Esophagus mucosa (tissue), 1 donor: ENCODE measurements at places on chromosomes 11 and 22. TPM values are rescaled to one million over a fixed set of nuclear protein-coding genes. Genes with fewer than 3 reads are reported as not detected.
A peak's percentile ranks its signal among the peaks of the same experiment; 100 is the strongest.

- no peak for ATAC-seq
Measured at GRCh38 chr11:69744435-69744834, 30.7 kb downstream of the FGF4 start.

The ROBO4 gene
- total RNA-seq, result 2.3 TPM

The DYNC2H1 gene
- total RNA-seq, result 7.9 TPM

GRCh38 chr11:105244160-105244825 is 104.7 kb upstream of the CARD18 start:
- peak; percentile 77 for ATAC-seq

- peak; percentile 98 for ATAC-seq
Measured at GRCh38 chr11:36214480-36214879, 74.7 kb downstream of the COMMD9 start.

DNA sequence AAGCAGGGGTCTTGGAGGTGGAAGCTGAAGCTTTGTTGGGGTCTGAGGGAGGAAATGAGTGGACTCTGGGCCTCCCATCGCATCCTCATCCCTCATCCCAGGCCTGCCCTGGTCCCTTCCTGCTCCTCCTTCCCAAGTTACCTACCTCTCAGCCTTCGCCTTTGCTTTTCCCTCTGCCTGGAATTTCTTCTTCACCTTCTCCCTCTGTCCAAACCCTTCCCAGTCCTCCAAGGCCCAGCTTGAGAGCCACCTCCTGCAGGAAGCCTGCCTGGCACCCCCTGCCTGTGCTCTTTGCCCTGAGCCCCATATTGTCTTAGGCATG is 2.1 kb upstream of the NUDT8 start:
- no peak for ATAC-seq

- no peak for ATAC-seq
Measured at GRCh38 chr22:17575681-17576080, 12.4 kb downstream of the SLC25A18 start.

- peak; percentile 42 for ATAC-seq
Measured at GRCh38 chr11:94767291-94767690, 865 bp upstream of the AMOTL1 start.

DNA sequence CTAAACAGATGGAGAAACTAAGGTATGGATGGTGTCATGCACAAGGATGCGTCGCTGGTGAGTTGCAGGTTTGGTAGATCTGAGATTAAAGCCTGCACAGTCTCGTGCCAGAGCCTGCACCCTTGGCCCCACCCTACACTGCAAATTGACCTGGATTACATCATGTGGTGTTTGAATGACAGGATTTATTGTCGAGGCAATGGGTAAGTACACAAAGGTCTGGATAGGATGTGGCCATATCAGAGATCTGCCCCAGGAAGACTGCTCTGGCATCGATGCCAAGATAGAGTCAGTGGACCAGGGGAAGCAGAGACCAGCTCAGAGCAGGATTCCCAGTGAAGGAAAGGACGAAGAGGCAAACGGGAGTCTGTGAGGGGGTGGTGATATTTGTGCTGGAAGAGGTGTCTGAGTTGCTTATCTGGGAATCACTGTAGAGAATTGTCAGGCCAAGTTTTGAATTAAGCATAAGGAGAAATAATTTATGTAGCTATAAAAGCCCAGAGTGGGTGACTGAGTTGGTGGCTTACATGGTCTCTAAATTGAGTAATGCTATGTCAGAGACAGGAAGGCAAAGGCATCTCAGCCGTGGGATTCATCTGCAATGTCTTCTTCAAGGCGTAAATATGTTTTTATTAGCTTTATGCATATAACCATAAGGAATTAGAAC is 499.6 kb upstream of the B3GAT1 start:
- no peak for ATAC-seq

DNA sequence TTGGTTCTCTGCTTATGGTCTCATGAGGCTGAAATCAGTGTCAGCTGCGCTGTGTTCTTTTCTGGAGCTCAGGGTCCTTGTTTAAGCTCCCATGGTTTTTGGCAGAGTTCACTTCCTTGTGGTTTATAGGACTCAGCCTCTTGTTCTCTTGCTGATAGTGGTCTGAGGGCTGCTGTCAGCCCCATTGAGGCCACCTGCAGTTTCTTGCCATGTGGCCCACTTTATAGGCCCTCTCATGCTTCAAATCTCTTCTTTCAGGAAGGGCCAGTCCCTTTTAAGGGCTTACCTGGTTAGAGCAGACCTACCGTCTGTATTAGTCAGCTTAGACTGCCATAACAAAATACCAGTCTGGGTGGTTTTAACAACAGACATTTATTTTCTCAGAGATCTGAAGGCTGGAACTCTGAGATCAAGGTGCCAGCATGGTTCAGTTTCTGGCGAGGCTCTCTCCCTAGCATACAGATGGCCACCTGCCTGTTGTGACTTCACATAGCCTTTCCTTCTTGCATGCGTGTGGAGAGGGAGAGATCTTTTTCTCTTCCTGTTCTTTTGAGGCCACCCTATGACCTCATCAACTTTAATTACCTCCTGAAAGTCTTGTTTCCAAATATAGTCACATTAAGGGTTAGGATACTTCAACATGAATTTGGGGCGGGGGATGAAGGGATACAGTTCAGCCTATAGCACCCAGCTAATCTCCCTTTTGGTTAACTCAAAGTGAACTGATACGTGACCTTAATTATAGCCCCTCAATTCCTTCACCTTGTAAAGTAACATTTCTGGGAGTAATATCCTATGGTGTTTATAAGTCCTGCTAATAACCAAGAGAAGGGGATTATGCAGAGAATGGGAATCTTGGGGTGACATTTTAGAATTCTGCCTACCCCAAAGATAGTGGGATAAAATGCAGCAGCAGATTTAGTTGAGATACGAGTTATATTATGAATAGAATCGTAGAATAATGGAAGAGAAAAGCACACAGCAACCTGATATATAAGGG is 131.8 kb downstream of the UVRAG start:
- ATAC-seq, result peak; percentile 75

- ATAC-seq, result no peak
Measured at GRCh38 chr11:47589584-47589976, 3.1 kb downstream of the FAM180B start.

- ATAC-seq, result no peak
Measured at GRCh38 chr11:6986487-6986886, 33.7 kb downstream of the ZNF214 start.

DNA sequence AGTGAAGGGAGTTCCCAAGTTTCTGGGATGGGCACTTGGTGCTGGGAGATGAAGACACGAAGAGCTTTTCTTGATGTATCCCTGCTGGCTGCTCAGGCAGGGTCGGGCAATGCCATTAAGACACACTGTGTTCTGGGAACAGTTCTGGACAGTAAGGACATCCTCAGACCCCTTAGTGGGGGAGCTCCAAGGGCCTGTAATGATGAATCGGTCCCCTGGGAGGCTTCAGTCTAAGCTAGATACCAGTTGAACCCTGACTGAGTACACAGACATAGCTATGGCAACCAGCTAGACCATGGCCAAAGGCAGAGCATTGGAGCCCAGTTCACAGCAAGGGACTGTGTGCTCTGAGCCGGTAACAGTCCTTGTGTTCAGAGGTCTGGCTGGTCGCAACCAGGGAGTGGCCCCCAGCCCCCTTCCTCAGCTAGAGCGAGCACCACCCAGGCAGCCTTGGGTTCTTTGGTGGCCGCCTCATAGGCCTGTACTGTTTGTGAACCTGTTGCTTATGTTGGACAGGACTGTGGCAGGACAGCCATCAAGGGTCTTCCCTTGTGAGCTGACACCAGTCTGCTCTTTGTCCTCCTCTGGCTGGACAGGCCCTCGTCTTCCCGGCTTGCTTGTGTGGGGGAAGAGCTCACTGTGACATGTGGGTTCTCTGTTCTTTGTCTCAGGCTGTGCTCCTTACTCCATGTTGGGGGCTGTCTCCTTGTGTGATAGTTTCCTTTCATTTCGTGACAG is 25.0 kb downstream of the MED15 start:
- no peak for ATAC-seq

DNA sequence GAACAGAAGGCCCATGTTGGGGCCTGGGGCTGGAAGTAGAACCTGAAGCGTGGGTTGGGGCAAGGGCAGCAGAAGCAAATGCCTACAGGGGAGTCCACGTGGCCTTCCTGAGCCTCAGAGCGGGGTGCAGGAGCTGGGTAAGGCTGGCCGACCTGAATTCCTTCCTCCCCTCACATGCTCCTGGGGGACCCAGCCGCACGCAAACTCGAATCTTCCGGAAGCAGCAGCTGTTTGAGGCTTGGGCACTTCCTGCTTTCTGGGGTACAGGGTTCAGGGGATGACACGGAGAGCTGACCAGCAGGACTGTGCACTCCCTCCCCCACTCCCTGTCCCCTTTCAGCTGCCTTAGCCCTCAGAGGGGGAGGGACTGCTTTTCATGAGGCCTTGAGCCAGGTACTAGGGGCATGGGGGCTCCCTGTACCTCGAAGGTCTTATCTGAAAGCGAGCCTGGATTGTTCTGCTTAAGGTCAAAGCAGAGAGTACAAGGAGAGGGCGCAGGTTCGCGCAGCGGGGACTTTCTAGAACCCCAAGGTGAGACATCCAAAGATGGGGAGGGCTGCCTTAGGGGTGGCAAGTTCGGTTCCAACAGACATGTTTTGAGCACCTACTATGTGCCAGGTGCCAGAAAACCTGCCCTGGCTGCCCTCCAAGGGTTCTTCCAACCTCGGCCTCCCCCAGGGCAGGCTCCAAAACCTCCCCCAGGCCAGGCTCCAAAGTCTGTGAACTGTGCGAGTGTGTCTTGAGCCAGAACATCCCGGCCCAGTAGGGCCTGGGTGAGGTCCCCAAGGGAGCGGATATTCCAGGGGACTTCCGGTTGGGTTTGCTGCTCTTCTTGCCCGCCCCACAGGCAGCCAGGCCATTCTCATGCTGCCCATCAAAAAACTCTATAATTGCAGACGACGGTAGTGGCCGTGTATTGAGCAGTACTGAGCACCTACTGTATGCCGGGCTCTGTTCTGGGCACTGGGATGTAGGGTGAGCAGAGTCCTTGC is 1.7 kb downstream of the NCF4 start:
- no peak for ATAC-seq

- ATAC-seq, result no peak
Measured at GRCh38 chr11:107177106-107177477, 158.8 kb upstream of the GUCY1A2 start.

DNA sequence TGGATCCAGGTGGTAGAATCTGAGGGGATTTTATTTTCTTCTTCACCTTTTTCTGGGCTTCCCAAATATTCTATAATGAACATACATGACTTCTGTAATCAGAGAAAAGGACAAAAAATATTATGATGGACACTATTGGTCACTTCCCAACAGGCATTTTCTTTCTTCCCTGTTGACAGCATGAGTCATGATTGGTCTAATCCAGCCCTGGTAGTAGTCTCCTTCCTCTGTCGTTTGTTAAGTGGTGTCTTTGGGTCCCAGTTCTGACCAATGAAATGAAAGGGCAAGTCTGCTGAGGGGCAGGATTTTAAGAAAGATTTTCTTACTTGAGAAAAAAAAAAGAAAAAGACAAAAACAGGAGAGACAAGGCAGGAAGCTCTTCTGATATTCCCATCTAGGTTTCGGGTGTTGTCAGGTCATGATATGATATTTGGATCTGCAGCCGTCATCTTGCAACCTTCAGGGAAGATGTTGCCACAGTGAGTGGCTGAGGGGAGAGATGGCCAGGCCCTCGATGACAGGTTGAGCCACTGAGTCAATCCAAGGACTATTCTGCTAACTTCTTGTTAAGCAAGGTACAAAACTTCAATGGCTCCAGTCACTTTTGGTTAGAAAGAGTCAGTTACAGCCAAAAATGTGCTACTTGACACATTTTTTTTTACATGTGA is 23.3 kb upstream of the PLEKHB1 start:
- ATAC-seq, result no peak

The MUC5B gene
- total RNA-seq, result 16.0 TPM

- ATAC-seq, result peak; percentile 73
Measured at GRCh38 chr11:115941481-115941993, 437.3 kb upstream of the CADM1 start.

DNA sequence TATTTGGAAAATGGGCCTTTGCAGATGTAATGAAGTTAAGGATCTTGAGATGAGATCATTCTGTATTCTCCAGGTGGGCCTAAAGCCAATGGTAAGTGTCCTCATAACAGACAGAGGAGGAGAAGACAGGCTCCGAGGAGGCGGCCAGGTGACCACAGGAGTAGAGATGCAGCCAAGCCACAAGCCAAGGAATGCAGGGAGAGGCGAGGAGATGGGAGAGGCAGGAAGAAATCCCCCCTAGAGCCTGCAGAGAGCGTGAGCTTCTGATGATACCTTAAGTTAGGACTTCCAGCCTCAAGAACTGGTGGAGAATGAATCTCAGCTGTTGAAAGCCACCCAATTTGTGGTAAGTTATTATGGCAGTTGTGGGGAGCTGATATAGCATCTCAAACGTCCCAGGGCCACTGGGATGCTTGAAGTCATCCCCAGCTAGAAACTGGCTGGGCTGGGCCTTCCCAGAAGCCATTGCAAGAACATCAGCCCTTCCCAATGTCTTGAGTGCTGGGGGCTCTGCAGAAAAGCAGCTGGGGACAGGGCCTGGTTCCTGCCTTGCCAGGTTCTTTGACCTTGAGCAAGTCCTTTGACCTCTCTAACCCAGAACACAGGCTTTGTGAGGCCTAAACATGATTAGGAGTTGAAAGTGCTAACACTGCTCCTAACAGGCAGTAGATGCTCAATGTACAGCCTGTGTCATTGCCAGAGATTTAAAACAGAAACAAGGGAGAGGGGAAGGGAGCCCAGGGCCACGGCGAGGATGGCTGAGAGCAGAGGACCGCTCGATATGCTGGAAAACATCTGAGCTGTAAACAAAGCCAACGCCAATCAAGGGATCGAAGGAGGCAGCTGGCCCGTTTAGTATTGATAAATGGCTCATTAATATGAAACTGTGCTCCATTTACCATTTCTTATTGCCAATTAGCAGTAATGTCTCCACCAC is 632.3 kb downstream of the TBC1D22A start:
- ATAC-seq, result no peak

The CCDC15 gene
- total RNA-seq, result 2.4 TPM

The PKDREJ gene
- total RNA-seq, result 0.04 TPM

GRCh38 chr11:6268820-6269219 is 9.2 kb downstream of the CCKBR start:
- ATAC-seq, result no peak

The CARD10 gene
- total RNA-seq, result 10.5 TPM

DNA sequence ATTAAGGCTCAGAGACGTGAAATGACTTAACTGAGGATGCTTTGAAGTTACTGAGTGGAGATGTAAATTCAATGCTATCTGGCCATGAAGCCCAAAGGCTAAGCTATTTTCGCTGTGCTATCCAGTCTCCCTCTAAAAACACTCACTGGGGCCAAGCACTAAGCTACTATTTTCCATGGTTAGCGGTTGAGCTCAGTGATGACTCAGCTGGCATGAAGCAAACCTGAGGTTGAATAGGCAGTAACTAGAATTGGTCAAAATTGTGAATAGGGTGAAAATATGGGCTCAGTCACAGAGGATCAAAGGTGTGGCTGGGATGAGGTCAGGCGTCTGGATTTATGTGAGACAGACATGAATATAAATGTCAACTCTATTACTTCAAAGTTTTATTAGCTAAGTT is 564.2 kb upstream of the KIRREL3 start:
- no peak for ATAC-seq

GRCh38 chr11:27997344-27997743 is 110.6 kb downstream of the KIF18A start:
- no peak for ATAC-seq

The OPCML gene
- total RNA-seq, result not detected

The GRM5 gene
- not detected for total RNA-seq
